Islet precursor cell (in vitro differentiated cells): ENCODE measurements at places on chromosomes 4 and X.
A peak's percentile ranks its signal among the peaks of the same experiment; 100 is the strongest.

- no peak for DNase-seq
Observed at GRCh38 chr4:13642170-13642950, 14.8 kb upstream of the BOD1L1 start.

DNA sequence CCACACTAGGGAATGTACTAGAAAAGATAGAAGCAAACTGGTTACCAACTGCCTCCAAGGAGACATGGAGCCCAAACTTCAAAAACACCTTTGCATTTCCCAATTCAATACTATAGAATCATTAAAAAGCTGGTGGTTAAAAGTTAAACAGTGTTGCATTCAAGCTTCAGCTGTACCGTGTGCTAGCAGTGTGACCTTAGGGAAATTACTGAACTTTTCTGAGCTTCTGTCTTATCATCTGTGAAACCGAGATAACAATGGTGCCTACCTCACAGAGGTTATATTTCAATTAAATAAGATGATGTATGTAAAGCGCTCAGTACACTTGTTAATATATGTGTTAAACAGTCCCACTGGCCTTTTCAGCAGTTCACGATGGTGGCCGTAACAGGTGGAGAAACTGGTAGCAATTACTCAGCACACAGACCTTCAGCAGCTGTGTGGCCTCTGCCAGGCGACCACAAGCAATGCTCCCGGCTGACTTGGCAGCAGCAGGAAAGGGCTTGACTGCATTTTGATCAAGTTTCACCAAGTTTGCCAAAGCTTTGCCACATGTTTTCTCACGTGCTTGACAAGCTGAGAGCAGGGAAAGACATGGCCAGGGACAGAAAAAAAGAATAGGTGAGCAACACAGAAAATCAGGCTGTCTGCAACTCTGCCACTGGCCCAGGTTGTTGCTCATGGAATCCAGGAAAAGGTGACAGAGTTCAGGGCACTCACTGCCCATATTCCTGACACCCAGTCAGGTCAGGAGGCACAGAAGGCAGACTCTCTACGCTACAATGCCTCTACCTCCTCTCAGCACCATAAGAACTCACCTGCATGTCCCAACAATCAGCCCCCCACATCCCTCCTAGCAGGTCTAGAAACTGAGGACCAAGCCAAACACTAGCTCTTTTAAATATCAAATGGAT, 72.1 kb downstream of the PARM1 start:
- DNase-seq, result no peak

GRCh38 chrX:56099271-56099670, 132.9 kb upstream of the KLF8 start:
- no peak for DNase-seq

- DNase-seq, result no peak
Observed at GRCh38 chr4:56665781-56666180, 15.3 kb downstream of the HOPX start.

- DNase-seq, result no peak
Observed at GRCh38 chr4:172998527-172999469, 169.8 kb upstream of the GALNT7 start.

GRCh38 chr4:106898621-106899230, 137.4 kb downstream of the DKK2 start:
- peak; percentile 64 for DNase-seq
